ENCODE measurements at places on chromosomes 5 and 9. TPM values are rescaled to one million over a fixed set of nuclear protein-coding genes. Genes with fewer than 3 reads are reported as not detected.

Gene DNAJC25
- 12.0 TPM for total RNA-seq

Gene PAPPA
- 32.0 TPM for total RNA-seq

Gene C9orf152
- total RNA-seq = 0.08 TPM

Gene AGXT2
- total RNA-seq = not detected

All from A549 treated with DMSO at 1 μM for 4 hours (cell line).